ENCODE measurements at places on chromosomes 5 and 9.

DNA sequence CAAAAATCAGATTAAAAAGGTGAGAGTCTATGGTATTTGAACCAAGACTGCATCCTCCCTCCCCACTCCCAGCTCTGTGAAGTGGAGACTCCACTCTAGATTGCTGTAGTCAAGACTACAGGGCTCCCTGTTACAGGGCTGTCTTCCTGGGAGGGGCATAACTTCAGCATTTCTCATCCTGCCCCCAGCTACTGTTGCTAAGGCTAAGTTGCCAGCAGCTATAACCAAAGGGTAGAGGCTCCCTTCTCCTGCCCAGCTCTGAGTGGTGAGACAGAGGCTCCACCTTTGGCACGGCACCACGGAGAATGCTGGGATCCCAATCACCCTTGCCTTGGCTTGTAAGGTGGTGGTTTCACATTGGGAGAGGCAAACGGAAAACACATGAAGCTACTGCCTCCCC, 39.2 kb upstream of the GCNT4 start:
- no peak for DNase-seq

DNA sequence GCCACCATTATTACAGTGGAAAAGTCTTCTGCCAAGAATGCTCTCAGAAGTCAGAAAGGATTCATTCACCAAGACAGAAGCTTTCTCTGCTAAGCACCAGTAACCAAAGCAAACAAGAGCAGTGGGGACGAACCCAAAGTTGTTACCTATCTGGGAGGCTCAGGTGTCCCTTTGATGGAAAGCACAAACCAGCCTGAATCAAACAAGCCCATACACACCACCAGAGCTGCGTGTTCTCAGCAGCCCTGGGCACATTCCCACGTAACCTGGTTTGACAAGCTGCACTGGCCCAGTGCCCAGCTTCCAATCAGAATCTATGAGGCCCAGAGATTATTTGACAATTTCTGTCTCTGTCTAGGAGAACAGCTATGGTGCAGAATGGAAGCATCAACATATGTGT, 252.6 kb downstream of the ACTL7B start:
- DNase-seq, result no peak

DNA sequence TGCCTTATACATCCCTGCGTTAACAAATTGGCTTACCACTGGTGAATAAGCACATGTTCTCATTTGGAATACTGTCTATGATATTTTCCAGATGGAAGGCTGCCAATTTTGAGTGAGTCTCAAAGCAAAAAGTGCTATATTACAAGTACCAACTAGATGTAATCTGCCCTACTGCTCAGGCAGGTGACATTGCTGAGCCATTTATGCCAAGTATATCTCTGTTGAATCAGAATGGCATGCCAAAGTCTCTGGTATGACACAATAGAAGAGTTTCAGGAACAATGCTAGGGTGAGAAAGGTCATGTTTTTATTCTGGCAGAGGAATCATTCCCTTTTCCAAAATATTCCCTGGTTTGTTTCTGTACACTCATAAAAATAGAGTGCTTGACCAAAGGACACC, 356.5 kb downstream of the CDH9 start:
- DNase-seq, result no peak

DNA sequence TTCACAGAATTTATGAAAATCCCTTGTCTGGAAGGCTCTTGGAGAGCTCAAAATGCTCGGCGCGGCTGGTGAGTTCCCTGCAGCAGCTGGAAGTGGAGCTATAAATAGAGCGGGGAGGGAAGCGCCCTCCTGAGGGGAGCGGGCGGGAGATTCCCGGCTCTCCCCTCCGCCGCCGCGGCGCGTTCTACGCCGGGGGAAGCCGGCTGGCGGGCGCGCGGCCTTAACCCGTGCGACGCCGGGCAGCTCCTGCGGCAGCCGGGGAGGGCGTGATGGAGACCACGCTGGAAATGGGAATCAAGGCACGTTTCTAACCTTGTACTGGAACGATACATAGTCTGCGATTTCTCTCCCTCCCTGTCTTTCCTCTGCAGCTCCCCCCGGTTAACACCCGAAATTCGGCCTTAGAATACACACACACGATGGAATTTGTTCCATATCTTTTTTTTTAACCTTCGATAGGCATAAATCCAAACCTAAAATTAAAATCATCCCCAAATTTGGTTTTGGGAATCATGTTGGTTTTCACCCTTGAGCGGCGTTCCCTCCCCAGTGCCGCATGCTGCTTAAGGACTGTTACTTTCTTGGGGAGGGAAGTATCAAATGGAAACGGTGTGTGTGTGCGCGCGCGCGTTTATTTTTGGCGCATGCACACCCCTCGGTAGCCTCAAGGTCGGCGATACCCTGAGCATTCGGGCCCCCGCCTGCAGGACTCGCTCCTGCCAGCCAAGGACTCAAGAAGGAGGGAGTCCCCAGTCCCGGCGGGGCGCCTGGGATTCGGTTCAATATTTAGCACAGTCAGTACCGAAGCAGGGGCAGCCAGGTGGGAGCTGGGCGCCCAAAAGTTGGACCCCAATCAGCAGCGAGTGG, 306.3 kb upstream of the KCNN2 start:
- DNase-seq, result peak; percentile 55

- no peak for DNase-seq
These were observed 61.5 kb upstream of the RNF130 start for GRCh38 chr5:180133060-180133459.

GRCh38 chr9:92642041-92642451, 27.9 kb downstream of the IPPK start:
- no peak for DNase-seq

GRCh38 chr5:74017786-74018211, 391.8 kb downstream of the ARHGEF28 start:
- DNase-seq, result no peak

- DNase-seq, result no peak
These were observed 83.7 kb downstream of the C5orf15 start for GRCh38 chr5:133884569-133885311.

DNA sequence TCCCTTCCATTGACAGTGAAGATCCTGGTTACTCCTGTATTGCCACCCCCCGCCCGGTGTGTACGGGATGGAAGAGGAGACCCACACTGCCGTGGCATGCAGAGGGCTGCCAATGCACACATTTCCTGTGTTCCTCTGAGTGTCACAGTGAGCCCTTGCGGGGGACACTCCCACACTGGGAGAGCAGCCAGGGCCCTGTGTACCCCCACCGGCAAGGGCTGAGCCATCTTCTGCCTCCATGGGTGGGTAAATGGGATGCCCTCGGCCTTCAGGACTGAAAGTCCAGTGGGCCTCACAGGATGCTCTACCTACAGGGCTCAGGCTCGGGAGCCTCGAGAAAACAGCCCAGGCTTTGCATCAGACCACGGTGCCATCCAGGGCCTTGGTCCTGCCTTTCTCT, 18.1 kb downstream of the IRX1 start:
- no peak for DNase-seq

GRCh38 chr9:89122949-89123348, 55.7 kb downstream of the SHC3 start:
- DNase-seq, result peak; percentile 17

DNA sequence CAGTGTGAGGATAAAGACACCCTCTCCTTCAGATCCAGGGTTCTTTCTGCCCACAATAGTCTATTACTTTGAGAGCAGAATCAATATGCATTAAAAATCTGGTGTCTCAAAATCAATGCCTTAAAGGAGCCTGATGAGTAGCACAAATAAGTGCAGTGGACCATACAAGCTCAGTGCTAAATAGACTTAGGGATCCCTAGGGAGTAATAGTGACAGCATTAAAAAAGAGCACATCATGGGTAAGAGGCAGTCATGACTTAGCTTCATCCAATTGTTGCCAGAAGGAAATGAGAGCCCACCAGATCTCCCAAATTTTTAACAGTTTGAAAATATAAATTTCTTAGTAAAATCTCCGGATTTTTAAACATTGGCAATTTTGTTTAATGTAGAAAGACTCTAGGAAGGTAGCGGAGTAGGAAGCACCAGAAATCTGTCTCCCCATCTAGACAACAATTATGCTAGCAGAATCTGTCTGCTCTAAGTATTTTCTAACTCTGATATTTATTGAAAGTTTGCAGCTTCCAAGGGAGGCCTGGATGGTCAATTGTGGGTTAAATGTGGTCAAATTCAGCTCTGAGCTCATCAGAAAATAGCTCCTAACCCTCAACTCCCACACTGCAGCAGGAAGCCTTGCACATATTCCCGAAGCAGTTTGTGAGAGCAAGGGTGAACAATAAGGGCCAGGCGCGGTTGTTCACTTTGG, 443.9 kb downstream of the TLE1 start:
- no peak for DNase-seq

GRCh38 chr5:68911840-68912690, 181.7 kb upstream of the SLC30A5 start:
- peak; percentile 41 for DNase-seq

GRCh38 chr9:10704720-10705119, 91.9 kb upstream of the PTPRD start:
- no peak for DNase-seq

DNA sequence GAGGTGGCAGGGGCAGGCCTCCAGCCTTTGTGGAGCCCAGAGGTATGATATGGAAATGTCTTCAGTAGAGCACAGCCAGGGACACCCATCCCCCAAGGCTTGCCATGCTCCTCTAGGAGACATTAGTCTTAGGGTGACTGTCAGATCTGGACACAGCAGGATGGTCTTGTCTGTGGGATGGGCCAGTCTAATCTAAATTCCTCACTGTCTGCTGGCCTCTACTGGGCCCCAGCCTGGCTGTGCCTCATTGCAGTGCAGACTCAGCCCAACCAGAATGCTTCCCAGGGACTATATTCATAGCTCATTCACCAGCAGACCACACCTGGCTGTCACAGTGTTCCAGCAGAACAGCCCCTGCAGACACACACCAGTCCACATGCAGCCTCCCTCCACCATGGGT, 129.5 kb upstream of the MRPS30 start:
- DNase-seq, result no peak

DNA sequence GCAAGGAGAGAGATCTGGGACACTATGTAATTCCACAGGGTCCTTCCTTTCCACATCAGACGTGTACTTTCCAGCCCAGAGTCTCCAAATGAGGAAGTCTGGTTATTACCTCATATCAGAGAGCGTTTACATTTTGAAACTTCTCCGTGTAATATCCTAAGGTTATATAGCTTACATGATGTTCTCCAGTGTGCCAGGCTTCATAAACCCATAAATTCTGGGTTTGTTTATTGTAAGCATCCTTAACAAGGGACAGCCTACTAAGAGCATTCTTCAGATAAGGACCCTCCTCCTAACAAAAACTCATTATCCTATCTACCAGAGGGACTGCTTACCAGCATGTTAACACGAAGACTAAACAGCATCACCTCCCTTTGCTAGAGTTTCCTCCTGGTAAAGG, 17.9 kb downstream of the SRFBP1 start:
- DNase-seq, result no peak

- DNase-seq, result no peak
These were observed 46.1 kb downstream of the PIK3R1 start for GRCh38 chr5:68261569-68262065.

DNA sequence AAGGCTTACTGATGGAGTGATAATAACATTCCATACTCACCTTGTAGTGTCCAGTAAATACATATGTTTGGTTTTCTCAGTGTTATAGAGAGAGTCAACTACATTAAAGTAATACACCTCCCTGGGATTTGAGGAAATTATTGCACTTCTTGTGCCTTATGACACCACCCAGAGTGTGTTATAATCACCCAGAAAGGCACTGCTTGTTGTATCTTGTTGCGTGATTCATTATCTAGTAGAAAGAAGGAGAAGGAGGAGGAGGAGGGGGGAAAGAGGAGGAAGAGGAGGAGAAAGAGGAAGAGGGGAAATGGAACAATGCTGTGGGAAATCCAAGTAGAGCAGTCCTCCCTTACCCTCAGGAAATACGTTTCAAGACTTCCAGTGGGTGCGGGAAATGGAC, 661.8 kb upstream of the WWC1 start:
- no peak for DNase-seq

GRCh38 chr9:73210886-73211666, 59.4 kb downstream of the ANXA1 start:
- DNase-seq, result no peak

DNA sequence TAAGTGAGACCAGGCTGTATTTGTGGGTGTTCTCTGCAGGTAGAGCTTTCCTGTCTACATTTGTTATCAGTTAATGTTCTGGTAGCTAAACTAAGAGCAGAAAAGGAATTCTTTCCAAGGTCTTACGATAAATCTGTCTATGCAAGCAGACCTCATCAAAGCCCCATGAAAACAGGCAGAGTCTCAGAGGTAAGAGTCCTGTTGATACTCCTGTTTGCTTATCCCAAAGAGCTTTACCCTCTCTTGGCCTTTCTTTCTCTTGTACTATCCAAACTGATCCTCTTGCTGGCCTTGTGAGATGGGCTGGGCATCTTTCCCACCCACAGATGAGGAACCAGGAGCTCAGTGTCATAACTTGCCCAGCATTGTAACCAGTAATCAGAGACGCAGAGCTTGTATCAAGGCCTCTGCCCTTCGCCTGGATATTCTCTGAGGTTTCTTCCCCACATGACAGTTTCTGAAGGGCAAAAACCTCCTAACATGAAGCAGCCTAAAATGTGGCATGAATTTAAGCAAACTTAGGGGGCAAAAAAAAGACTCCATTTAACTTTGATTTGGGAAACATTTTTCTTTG, 33.5 kb downstream of the PRKACG start:
- DNase-seq, result no peak
